Activated T-helper 17 cell treated with anti-CD3 and anti-CD28 coated beads, Interleukin-2, amount 50 U/mL, for 72 hours (primary cell): ENCODE measurements at places on chromosomes 1 and 21. TPM values are rescaled to one million over a fixed set of nuclear protein-coding genes. Genes with fewer than 3 reads are reported as not detected.
A peak's percentile ranks its signal among the peaks of the same experiment; 100 is the strongest.

- ATAC-seq: peak; percentile 100
Observed at GRCh38 chr1:110370827-110371226, 20.0 kb downstream of the SLC16A4 start.

GRCh38 chr1:32334274-32334861 is 1.7 kb downstream of the MARCKSL1 start:
- ATAC-seq: no peak

DNA sequence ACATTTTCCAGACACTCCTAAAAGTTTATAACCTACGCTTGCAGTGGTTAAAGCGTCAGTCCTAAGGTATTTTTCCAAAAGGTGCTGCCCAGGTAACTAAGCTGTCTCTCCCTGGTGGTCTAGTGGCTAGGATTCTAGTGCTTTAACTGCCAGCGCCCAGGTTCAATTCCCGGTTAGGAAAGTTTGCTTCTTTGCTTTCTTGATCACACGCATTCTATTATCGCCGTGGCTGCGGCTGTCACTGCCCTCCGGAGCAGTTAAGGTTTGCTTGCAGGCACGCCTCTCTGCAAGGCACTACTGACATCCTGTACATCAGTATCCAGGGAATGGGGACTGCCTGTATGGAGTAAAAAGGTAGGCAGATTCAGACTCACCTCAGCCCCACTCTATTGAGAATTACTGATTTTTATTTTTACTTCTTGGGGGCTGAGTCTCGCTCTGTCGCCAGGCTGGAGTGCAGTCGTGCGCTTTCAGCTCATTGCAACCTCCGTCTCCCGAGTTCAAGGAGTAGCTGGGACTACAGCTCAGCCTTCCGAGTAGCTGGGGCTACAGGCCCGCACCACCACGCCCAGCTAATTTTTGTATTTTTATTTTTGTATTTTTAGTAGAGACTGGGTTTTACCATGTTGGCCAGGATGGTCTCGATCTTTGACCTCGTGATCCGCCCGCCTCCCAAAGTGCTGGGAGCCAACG is 53.2 kb upstream of the CFAP126 start:
- ATAC-seq: no peak

DNA sequence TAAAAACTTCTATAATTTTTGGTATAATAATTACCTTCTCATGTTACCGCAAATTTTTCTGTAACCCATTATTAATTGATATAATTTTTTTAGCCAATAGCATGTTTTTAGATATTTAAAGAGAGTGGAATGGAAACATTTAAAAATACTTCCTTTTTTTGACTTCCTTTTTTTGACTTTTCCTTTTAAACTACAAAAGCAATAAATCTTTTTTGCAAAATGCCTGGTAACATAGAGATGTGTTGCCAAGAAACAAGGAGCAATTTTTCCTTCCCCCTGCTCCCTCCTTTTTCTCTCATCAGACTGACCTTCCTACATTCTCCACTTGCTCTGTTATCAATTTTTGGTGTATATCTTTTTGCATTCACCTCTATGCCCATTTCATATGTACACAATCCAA is 666.2 kb downstream of the ADGRL2 start:
- ATAC-seq: no peak

Gene NBPF26
- total RNA-seq: 23.7 TPM

GRCh38 chr21:38489729-38490128 is 8.5 kb downstream of the ERG start:
- ATAC-seq: no peak

DNA sequence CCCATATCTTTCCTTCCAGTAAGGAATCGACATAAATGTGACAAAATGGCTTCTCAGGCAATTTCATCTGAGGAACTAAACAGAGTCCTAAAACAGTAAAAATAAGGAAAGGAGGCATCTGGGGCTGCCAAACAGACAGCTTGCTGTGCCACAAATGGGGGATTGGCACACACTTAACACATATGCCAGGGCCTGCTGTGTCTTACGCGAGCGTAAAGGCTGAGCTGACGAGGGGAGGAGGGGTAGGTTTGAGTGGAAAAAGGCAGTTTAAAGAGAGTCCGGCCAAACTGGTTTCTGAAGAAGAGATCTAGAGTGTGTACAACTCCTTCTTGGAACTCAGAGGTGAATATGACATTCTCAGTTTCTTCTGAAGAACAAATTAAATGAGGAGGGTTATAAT is 244.1 kb upstream of the MAP1LC3C start:
- ATAC-seq: no peak

- no peak for ATAC-seq
Observed at GRCh38 chr1:19154876-19155275, 55.2 kb downstream of the UBR4 start.

- no peak for ATAC-seq
Observed at GRCh38 chr21:39952265-39952664, 85.0 kb downstream of the PCP4 start.

DNA sequence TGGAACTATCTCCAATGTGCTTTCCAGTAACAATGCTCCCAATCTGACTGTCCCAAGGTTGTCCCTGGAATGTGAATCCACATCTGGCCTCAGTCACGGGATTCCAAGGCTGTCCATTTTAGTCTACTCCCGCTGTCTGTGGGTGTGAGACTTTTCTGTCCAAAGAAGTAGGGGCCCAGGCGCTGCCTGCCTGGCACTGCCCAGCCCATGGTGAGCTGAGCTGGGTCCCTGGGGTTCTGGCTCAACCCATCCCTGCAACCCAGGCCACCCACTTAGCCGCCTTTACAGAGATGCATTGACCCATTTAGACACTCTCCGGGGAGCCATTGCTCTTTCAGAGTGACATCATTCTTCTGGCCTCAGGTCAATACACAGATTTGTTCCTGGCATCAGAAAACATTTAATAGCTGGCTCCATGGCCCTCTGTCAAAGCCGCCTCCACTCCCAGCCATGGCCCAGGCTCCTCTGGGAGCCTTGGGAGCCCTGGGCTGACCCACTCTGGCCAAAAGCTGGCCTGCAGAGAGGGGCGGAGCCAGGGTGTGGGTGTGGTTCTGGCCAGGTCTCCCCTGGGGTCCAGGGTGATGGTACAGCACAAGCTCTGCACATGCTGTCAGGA is 47.2 kb upstream of the PAX7 start:
- ATAC-seq: no peak

DNA sequence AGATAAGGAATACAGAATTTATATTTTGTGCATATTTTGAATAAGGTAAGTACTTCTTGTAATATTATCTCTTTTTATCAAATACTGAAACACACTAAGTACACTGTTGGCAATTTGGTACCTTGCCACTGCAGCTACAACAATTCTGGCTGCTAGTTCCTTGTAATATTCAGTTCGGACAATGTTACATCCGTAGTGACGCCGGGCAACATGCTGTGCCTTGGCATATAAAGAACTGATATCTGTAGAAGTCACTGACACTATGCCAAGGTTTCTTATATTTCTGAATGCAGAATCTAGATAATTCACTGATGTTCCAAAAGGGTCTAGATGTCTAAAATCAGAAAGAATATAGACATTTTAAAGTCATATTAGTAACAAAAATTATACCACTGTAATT is 17.5 kb downstream of the TRMT1L start:
- ATAC-seq: no peak

DNA sequence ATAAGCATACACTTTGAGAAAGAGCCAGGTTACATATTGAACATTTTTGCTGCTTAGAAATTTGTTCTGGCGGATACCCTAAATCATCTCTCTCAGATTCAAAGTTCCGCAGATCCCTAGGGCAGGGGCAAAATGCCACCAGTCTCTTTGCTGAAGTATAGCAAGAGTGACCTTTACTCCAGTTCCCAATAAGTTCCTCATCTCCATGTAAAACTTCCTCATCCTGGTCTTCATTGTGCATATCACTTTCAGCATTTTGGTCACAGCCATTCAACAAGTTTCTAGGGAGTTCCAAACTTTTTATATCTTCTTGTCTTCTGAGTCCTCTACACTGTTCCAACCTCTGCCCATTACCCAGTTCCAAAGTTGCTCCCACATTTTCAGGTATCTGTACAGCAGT is 23.3 kb upstream of the LYPD8 start:
- no peak for ATAC-seq

DNA sequence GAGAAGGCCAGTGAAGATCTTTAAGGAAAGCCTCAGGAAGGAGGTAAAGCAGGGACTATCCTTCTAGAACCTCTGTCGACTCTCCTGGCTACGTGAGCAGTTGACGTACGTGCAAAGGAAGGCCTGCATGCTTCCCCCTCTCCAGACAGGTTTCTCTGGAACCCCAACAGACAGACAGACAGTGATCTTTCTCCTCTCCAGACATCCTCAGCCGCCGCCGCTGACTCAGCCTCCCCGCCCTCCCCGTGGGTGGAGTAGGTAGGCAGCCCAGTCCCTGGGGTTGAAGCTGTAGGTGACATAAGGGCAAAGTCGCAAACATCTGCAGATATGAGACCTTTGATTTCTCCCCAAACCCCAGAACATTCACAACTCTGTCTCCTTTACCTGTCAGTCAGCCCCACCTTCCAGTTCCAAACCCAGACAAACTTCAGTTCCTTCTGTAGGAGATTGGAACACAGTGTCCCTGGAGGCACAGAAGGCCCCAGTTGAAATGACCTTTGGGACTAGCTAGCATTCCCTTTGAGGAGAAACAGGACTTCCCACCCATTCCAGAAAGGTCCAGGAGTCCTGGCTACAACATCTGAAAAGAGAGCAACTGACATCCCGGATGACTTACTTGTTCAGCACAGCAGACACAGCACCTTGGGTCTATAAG is 146.0 kb upstream of the JUN start:
- peak; percentile 74 for ATAC-seq

Gene NRAS
- 54.8 TPM for total RNA-seq

Gene OR6F1
- not detected for total RNA-seq

DNA sequence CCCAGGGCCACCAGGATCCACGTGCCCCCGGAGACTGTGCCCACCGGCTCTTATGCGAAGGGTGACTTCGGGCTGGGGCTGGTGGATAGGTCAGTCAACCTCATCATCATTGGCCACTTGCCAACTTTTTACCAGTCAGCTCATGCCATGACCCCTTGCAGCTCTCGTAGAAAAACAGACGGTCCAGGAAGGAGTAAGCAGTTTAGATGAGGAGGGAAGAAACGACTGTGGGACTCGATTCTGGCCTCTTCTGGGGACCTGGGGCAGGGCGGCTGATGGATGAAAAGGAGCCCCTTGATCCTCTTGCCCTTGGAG is 41.0 kb downstream of the UBASH3A start:
- no peak for ATAC-seq

Gene C1QC
- total RNA-seq: not detected

Gene FCRL5
- not detected for total RNA-seq

DNA sequence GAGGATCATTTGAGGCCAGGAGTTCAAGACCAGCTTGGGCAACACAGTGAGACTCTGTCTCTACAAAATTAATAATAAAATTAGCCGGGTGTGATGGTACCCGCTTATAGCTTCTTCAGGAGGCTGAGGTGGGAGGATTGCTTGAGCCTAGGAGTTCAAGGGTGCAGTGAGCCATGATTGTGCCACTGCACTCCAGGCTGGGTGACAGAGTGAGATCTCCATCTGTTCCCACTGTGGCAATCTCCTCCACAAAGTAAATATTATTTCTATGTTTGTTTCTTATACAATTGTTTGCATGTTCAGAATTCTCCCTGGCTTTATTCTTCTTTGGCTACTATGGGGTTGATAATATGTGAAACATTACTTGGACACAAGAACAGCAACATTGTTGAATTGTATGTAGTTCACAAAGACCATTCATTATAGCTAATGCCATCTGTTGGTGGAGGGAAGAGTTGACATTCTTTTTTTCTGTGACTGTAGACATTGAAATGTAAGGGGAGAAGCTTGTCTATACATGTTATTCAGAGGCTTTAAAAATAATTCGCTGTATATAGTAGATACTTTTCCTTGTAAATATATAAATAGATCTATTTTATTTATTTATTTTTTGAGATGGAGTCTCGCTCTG is 47.8 kb upstream of the SRSF10 start:
- ATAC-seq: no peak
